ENCODE measurements at places on chromosomes 3 and 15.

- no peak for DNase-seq
These were observed 149.5 kb downstream of the RYR3 start for GRCh38 chr15:33460166-33460805.

DNA sequence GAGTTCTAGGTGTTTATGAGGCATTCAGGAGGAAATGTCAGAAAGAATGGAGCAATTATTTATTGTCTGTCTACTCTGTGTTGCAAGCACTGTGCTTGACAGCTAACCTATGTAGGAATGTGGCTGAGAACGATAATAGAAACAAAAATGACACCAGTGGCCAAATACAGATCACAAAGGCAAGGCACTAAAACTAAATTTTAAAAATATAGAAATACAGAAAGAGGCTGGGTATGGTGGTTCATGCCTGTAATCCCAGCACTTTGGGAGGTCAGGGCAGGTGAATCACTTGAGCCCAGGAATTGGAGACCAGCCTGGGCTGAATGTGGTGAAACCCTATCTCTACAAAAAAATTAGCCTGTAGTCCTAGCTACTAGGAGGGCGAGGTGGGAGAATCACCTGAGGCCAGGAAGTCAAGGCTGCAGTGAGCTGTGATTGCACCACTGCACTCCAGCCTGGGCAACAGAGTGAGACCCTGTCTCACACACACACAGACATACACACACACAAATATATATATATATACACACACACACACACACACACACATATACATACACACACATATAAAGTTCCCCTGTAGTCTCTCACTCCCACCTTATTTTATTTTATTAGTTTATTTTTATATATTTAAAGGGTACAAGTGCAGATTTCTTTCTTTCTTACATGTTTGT lies 6.0 kb downstream of the PRKCI start:
- no peak for DNase-seq

- no peak for DNase-seq
These were observed 44.8 kb downstream of the STRIT1 start for GRCh38 chr3:155248531-155249187.

DNA sequence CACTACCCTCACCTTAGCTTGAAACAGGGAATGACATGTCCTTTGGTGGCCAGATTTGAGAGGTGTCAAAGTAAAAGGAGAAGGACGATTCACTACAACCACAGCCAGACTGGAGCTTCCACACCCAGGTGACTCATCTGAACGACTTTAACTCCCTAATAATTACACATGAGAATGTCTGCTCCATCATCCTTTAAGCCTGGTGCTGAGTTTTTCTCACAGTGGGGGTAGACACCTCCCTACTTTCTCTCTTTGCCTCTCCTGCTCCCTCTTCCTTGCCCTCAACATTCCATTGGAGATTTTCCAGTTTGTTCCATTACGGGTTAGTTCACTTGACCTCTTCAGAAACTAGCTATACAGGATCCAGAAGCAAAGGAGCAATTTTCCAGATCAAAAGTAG lies 154.3 kb upstream of the BHLHE40 start:
- DNase-seq, result no peak

DNA sequence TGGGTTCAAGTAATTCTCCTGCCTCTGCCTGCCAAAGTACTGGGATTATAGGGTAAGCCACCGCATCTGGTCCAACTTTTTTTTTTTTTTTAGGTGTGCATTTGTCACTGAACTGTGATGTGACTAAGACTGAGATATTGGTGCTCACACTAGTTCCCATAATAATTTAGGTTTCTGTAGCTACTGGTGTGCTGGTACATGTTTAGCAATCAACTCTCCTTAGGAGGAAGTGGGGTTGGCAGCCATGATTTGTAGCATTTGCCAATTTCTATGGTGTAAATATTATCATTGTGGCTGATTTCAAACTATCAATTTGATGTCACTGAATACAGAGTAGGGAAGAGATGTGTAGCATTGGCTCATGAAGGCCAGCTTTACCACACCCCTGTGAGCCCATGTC lies 372.7 kb downstream of the EDEM1 start:
- no peak for DNase-seq

DNA sequence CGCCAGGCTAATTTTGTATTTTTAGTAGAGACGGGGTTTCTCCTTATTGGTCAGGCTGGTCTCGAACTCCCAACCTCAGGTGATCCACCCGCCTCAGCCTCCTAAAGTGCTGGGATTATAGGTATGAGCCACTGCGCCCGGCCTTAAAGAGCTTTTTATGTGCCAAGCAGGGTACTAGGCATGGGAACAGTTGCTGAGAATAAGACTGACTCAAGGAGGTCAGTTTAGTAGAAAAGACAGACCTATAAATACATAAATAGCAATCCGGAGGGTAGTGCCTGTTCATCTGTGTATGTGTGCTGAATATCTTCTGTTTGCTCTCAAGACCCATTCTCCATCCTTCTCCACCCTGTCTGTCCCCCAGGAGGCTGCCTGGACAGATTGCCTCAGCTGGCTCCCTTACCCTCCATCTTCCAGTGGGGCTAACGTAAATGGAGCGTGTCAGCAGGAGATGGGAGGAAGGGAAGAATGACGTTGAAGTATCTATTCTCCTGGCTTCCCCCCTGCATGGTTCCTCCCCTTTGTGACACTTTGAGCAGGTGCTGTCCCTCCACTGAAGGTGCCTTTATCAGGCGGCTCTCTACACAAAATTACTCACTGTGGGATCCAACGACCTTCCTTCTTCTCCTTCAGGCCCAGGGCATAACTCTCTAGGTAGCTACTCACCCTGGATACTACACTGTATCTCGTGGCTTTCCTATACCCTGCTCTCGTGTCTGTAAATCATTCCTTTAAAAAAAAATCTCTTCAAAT lies 31.1 kb downstream of the FBXO40 start:
- no peak for DNase-seq

DNA sequence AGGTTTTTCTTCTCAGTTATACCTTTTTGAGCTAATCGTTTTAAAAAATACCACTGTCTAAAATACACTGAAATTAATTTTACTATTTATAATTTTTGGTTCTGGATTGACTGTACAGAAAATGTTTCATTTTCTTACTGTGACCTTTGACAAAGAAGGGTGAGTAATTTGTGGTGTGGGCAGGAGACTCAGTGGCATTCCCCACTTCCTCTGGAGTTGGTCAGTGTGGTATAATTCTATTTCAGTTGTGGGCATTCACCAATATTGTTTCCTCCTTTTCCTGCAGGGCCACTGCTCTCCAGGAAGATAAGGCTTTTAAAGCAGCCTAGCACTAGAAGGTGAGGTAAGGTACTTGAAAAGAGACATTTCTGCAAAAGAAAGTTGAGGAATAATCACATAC lies 6.5 kb downstream of the DAG1 start:
- DNase-seq, result no peak

DNA sequence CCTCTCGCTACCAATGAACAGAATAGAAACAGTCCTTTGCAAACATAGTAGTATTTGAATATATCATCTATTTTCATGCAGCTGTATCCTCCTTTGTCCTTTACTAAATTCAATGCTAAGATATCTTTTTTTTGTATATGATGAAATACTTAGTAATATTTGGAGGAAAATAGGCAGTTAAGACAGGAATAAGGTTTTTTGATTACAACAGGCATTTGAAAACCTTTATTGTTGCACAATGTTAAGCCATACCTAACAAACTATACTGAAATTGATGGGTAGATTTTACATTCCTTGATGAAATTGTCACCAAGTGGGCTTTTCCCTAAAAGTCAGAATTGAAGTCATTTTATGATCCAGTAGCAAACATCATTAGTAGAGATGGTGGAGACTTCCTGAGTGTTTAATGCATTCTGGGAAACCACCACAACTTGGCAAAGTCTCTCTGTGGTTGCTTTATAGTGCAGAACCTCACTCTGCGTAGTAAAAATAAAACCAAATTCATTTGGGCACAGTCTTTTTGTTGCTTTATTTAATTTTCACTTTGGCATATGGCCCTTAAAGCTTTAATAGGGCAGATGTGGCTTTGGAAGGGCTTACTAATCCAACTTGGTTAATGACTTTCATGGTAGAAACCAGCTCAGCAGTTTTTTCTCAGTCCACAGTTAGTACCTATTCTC lies 216.0 kb downstream of the DIPK2A start:
- no peak for DNase-seq

DNA sequence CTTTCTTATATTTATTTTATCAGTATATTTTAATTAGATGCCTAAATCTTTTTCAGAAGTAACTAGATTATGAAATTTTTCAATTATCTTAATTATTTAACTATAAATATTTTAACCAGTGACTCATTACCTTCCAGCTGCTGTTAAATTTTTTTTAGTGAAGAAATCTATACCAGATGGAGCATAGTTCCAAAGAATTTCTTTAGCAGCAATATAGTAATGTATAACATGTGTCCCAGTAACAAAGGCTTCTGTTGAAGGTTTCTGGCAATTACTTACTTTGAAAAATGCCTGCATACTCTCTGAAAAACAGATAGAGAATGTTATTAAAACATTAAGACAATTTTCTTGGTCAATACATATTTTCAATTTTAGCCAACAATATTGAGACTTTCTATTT lies 45.1 kb upstream of the CP start:
- DNase-seq, result no peak

DNA sequence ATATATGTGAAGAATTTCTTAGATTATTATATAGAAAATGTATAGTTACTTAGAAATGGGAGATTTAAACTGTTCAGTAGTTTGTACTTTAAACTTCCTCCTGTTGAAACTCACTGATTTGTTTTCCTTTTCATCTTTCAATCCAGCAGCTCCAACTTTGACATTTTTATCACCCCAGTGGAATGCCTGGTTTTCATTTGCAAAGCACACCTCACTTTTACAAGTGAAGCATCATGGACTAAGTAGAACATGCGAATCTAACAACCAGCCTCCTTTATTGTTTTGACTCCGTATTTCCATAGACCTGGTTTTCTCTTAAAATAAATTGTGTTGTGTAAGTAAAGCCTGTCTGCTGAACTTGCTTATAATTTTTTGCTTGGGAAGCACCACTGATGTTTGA lies 97.8 kb upstream of the ROBO2 start:
- DNase-seq, result no peak

GRCh38 chr3:67609709-67610108 lies 44.7 kb downstream of the SUCLG2 start:
- DNase-seq, result no peak

- DNase-seq, result no peak
These were observed 21.3 kb downstream of the KLHL6 start for GRCh38 chr3:183534249-183534648.

GRCh38 chr15:66886686-66887273 lies 178.6 kb upstream of the SMAD3 start:
- DNase-seq, result peak; percentile 88

DNA sequence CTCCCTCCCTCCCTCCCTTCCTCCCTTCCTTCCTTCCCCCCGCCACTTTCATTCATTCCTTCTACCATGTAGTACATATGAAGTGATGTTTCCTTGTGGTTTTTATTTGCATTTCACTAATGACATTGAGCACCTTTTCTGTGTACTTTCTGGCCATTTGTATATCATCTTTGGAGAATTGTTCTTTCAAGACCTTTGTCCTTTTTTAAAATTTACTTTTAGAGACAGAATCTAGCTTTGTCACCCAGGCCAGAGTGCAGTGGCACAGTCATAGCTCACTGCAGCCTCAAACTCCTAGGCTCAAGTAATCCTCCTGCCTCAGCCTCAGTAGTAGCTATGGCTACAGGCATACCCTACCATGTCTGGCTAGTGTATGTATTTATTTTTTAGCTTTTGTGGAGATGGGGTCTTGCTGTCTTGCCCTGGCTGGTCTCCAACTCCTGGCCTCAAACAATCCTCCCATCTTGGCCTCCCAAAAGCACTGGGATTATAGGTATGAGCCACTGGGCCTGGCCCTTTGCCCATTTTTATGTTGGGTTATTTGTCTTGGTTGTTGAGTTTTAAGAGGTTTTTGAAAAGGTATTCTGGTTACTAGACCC lies 42.0 kb upstream of the CTDSPL2 start:
- DNase-seq, result no peak

- DNase-seq, result no peak
These were observed 35.0 kb downstream of the BTLA start for GRCh38 chr3:112464264-112464663.

DNA sequence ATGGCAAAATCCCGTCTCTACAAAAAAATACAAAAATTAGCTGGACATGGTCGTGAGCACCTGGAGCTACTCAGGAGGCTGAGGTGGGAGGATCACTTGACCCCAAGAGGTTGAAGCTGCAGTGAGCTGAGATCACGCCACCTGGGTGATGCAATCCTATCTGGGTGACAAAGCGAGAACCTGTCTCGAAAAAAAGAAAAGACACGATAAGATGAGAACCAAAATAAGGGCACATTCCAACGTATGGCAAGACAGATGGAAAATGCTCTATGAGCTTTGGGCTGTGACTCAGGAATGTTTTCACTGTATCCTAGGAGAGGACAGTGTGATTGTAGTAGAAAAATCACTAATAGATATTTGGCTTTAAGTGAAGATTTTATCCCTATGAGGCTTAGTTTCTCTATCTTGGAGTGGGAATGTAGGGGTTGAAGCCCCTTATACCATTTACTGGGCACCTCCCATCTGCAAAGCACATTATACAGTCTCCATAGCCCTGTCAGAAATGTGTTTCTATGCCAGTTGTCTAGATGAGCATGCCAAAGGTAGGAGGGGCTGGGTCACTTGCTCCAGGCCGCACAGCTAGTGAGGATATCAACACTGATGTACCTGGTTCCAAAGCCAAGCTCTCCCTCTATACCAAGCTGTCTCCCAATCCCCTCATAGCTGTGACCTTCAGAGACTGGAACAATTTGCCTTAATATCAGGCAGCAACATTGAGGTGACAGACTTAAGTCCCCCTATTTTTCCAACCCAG lies 53.6 kb upstream of the NR2E3 start:
- no peak for DNase-seq

GRCh38 chr15:46861796-46862195 lies 855.5 kb upstream of the SEMA6D start:
- no peak for DNase-seq

GRCh38 chr3:160586679-160587078 lies 21.3 kb upstream of the KPNA4 start:
- no peak for DNase-seq

- no peak for DNase-seq
These were observed 30.7 kb upstream of the ANPEP start for GRCh38 chr15:89845305-89845893.

DNA sequence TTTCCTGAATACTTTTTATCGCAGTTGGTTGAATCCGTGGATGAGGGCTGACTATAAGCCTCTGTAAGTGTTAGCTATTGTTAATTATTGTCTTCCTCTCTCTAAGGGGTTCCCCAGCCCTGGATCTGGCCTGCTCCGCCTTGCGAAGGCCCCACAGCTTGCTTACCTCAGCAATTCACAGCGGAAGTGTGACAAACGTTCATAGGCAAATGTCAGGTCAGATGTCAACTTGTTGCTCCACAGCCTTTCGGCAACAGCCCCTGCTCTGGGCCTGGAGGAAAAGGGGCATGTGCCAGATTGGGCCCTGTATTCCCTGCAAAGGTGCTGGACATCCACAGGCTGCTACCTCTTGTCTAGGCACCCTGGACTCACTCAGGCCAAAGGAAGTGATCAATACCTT lies 25.3 kb upstream of the CELF6 start:
- peak; percentile 47 for DNase-seq

GRCh38 chr3:32454731-32455608 lies 47.7 kb downstream of the CMTM6 start:
- DNase-seq, result peak; percentile 69

- no peak for DNase-seq
These were observed 31.9 kb downstream of the UBE2E1 start for GRCh38 chr3:23837691-23838090.

GRCh38 chr3:104632521-104632920 lies 734.2 kb upstream of the ALCAM start:
- DNase-seq, result no peak
